ENCODE measurements at places on chromosomes 7 and 10.

DNA sequence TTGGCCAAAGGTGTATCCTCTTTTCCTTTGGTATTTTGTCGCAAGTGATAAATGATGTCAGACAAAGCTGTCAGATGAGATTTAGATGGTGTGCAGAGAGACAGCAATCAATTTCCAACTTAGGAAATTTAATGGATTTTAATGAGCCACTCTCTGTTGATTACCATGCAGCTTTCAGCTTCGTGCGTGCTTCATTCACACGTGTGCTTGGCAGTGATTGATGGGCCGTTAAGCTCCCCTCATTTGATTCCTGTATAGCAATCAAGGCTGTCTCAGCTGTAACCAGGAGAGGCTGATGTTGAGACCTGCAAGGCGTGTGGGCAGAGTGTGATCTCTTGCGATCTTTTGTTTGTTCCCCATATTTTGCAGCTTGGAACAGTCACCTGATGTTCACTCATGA is 439.6 kb downstream of the CALN1 start:
- no peak for DNase-seq

DNA sequence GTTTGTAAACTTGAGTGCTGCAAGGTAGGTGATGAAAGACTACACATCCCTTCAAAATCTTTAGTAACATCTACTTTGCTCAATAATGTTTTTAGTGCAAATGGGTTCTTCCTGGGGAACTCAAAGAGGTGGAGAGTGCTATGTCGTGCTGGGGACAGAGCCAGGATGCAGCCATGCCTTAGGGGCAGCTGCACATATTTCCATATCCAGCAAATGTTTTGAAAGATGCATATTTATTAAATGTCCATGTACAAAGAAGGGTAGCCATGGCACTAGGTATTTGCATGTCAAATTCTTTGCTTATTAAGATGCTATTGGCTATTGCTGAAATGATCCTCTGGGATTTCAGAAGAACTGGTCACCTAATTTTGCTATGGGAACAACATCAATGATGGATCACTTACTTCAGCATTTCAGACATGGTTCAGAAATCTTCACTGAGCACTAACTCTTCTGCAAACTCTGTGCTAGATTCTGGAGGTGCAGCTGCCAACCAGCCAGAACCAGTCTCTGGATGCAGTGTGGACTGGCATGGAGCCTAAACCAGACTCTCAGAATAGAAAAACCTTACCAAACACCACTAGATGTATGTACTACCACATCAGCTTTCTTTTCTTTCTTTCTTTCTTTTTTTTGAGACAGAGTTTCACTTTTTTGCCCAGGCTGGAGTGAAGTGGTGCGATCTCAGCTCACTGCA is 31.7 kb upstream of the DNMBP start:
- no peak for DNase-seq

- DNase-seq = no peak
These were observed 33.9 kb upstream of the ZNF273 start for GRCh38 chr7:64869121-64869725.

DNA sequence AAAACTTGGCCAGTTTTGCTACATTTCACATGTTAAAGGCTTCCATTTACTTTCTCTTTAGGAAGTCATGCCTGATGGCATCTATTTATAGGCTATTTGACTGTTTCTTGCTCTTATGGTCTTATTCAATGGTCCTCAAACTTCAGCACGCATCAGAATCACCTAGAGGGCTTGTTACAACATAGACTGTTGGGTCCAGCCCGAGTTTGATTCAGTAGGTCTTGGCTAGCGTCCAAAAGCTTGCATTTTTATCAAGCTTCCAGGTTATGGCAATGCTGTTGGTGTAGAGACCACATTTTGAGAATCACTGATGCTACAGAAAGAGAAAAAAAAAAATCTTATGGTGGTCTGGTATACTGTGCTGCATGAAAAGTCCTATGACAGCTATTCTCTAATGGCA is 51.9 kb downstream of the MTPN start:
- no peak for DNase-seq

GRCh38 chr10:31353574-31353973 is 34.6 kb downstream of the ZEB1 start:
- peak; percentile 24 for DNase-seq

DNA sequence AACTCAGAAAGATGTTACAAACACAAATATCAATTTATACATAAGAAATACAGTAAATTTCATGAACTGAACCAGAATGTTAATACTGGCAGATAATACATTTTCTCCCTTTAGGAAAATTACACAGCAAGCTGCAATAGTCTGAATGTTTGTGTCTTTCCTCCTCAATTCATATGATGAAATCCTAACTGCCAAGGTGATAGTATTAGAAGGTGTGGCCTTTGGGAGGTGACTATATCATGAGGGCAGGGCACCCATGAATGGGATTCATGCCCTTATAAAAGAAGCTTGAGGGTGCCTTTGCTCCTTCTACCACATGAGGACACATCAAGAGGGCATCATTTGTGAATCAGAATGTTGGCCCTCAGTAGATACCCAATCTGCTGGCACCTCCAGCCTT is 64.3 kb upstream of the GPR22 start:
- no peak for DNase-seq

GRCh38 chr7:24457219-24457558 is 116.1 kb upstream of the PALS2 start:
- DNase-seq = no peak

DNA sequence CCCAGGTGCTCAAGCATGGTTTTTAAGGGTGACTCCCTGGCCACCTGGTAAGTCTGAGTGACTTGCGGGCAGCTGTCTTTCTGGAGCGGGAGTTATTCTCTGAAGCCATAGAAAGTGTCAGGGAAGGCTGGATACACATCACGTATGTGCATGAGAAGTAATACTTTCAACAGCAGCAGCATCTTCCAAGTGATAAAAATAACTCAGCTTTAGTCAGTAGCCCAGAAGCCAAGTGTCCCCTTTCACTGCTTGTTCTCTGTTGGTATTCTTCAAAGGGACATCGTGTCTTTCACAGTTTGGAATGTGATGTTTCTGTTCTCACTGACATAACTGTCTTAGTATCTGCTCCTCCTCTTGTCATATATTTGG is 97.6 kb downstream of the KIAA1217 start:
- no peak for DNase-seq

GRCh38 chr10:132384618-132385388 is 12.2 kb upstream of the PWWP2B start:
- DNase-seq = no peak

DNA sequence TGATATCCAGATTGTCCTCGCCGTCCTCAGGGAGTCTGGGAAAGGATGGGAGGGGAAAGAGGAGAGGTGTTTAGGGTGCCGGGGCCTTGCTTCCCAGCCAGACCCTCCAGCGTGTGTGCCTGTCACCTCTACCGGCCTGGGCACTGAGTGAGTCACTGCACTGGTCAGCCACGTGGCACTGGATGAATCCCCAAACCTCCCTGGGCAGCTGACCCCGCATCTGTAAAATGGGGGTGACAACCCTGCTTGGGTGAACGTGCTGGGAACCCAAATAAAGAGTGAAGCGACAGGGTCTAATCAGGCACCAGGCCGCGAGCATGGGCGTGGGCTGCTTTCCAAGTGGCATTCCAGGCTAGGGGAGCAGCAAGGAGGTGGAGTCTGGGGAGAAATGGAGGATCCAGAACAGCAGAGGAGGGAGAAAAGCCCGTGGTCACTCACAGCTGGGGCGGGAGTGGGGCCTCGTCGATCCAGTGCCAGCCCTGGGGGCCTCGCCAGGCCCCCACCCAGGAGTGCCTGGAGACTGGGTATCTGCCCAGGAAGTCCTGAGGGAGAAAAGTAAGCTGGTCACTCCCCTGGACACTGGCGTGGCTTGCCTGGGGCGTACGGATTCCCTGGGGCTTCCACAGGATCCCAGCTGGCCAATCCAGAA is 29.7 kb downstream of the KLRG2 start:
- no peak for DNase-seq

DNA sequence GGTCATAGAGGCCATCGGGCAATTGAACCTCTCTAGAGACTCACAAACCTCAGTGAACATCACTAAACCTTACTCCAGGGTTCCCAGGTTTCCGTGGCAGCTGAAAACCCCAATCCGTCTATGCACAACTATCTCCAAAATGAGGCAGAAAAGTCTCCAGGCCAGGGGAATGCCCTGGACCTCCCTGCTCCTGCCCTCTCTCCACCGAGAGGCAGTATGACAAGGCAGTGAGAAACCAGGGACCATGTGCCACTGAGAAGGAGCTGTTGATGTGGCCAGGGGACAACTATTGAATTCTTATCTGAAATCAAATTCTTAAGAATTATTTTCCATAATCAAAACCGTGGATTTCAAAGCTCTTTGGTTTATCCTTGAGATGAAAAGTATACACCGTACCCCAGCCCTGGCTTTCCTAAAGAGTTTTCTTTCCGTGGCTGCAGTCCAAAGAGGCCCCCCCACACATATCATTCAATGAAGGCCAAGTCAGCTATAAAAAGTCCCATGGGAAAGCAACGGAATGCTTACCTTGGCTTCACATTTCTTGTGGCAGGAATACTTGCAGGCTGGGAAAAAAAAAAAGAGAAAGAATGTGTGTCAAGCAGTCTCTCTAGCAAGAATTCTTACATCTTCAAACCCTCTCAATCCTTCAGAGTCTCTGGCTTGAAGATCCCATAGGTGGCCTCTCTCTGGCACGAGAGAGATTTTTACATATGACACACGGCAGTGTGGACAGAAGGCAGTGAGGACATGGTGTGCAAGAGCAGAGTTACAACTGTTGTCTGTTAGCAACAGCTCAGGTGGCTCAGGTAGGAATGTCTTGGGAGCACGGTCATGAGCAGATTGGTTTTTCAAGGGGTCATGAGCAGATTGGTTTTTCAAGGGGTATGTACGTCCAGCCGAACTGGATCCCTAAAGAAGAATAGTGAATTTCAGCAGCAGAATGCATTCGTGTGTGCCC is 75.2 kb downstream of the TNS3 start:
- peak; percentile 88 for DNase-seq

- DNase-seq = no peak
These were observed 32.0 kb downstream of the EEPD1 start for GRCh38 chr7:36185092-36185491.

Data from fibroblast of skin of left quadriceps (primary cell).